ENCODE measurements at places on chromosomes 1 and 21.

DNA sequence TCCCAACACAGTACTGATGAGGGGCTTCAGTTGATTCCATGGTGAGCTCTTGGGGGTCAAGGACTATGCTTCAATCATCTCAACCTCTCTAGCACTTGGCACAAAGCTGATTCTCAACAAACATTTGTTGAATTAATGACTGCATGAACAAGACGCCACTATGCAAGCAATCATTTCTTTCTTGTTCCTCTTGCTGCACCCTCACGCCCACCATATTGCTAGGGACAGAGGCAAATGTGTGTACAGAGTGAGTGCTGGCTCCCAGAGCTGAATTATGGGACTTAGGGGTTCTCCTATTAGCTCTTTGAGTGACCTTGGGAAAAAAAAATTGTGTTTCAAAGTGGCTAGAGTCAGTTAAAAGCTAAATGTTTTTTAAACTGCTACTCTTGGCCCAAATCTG lies 2.5 kb downstream of the ADAR start:
- DNase-seq, result no peak

GRCh38 chr1:201051399-201051798 lies 27.9 kb upstream of the KIF21B start:
- no peak for DNase-seq

DNA sequence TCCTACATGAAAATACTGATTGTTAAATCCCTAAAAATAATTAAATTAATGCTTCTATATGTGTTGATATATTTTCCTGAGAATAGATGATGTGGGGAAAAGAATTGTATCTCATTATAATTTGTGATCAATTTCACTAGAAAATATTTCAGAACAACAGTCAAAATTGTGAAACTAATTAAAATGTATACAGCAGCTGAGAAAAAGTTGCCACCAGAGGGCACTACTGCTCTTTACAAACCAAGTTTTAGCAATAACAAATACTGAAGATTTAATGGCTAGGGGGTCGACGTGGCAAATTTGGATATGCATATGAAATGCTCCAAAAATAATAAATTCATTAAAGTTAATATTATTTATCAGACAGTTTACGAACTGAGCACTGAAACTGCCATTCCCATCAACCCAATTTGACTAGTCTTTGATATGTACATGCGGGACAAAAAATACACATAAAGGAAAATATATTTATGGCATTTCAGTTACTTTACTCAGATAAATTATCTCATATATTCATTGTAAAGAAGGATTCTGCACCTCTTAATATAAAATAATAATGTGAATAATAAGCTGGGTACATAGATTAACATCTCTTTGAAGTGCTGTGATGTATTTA lies 96.3 kb upstream of the TMPRSS15 start:
- DNase-seq, result peak; percentile 75

DNA sequence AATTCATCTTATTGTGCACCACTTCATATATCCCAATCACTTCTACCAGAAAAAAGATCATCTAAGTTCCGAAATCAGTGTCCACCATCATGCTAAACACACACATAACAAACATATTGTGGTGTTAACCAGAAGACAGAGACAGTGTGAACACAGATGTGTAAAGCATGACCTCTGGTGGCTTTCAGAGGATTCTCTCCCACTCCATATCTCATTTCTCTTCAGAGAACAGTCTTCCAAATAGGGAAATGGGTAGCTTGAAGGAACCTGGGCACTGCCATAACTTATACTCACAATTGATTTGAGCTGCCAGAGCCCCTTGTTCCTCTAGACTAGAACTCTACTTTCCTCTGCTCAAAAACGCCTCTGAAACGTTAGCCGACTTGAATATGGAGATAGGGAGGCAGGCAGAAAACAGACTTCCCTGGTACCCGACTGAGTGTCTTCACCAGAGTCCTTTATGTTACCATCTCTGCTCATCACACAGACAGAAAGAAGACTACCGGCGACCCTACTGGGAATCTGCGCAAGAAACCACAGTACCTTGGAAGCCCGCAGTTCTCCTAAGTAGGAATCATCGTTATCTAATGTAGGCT lies 1.8 kb upstream of the ELAPOR1 start:
- no peak for DNase-seq

Measured in BE2C (cell line).